ENCODE measurements at places on chromosomes 16 and 17.

DNA sequence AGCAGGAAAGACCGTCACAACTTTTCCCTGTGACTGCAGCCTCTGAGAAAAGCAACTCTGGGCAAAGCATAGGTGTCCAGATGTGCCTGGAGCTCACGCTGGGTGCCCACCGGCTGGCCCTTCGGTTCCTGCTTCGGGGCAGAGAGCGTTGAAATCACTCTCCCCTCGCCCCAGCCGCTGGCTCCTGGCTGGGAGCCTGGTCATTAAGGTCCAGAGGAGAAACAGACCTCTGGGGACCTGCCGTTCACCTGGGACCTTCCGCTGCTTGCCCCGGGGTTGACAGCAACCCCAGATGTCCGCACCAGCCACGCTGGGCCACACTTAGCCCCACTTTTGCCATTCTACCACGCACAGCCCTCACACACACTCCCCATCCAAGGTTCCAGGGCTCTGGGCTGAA, 13.1 kb downstream of the MRM3 start:
- no peak for DNase-seq

DNA sequence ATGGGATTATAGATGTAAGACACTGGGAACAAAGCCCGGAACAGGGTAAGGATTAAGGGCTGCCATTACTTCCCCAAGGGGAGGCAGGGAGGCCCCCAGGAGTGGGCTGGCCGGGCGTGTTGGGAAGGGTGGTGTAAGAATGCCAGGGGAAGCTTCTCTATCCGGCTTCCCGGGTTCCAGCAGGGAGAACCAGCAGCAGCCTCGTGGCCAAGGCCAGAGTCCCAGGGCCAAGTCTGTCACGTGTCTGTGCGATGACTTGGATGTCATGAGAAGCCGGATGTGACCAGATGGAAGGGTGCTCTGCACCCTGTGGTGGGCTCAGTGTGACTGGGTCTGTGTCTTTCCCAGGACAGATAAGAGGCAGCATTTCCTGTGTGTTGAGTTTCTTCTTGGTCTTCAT, 52.1 kb downstream of the SCNN1B start:
- no peak for DNase-seq

DNA sequence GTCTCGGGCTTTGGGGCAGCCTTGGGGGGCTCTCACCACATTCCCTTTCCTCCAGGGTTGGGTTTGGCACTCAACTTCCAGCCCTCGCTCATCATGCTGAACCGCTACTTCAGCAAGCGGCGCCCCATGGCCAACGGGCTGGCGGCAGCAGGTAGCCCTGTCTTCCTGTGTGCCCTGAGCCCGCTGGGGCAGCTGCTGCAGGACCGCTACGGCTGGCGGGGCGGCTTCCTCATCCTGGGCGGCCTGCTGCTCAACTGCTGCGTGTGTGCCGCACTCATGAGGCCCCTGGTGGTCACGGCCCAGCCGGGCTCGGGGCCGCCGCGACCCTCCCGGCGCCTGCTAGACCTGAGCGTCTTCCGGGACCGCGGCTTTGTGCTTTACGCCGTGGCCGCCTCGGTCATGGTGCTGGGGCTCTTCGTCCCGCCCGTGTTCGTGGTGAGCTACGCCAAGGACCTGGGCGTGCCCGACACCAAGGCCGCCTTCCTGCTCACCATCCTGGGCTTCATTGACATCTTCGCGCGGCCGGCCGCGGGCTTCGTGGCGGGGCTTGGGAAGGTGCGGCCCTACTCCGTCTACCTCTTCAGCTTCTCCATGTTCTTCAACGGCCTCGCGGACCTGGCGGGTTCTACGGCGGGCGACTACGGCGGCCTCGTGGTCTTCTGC, 8.4 kb downstream of the SLC16A3 start:
- DNase-seq = no peak

DNA sequence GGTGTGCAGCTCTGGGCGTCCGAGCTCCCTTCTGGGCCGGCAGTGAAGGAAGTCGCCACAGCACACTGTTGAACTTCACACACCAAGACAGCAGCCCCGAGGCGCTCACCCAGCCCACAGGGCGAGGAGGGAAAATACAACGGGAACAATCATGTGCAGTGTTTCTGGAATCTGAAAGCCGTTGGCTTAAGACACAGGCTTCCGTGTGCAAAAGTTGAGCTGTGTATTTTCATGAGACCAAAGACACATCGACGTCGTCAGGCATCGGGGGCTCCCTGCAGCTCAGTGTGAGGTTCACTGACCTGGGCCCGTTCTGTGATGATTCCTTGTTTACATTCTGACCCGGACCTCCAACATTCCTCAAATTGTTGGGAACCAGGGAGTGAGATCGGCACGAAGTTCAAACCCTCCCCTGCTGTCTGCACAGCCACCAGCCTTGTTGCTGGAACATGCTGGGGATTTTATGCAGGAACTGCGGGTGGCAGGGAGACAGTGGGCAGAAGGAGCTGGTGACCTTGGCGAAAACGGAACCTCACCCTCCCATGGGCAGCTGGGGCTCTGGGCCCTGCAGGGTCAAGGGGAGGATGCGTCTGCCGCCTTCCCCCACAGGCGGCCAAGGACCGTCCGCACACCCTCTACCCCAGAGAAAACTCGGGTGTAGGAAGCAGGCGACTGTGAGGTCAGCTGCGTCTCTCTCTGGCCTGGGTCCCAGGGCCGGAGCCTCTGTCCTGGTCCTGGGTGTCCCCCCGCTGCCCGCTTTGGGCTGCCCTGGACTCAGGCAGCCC, 72.2 kb downstream of the METRNL start:
- DNase-seq = no peak

DNA sequence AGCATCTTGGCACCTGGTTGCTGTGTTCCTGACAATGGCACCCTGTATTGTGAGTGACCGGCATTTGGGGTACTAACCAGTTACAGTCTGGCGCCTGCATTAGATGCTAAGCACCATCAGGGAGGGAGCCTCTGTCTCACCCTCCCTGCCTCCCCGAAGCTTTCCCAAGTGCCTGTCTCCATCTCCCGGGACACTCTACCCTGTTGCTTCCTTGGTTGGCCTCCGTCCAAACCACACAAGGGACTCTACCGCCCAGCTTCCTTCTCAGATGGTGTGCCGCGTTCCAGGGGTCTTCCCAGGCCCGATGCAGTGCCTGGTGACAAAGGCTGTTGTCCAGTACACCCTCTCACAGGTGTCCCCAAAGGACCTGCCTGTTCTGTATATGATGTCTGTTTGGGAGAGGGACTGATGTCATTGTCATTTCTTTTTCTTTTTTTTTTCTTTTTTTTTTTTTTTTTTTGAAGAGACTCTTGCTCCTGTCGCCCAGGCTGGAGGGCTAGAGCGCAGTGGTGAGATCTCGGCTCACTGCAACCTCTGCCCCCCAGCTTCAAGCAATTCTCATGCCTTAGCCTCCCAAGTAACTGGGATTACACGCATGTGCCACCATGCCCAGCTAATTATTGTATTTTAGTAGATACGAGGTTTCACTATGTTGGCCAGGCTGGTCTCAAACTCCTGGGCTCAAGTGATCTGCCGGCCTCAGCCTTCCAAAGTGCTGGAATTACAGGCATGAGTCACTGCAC, 6.7 kb downstream of the SNN start:
- no peak for DNase-seq

DNA sequence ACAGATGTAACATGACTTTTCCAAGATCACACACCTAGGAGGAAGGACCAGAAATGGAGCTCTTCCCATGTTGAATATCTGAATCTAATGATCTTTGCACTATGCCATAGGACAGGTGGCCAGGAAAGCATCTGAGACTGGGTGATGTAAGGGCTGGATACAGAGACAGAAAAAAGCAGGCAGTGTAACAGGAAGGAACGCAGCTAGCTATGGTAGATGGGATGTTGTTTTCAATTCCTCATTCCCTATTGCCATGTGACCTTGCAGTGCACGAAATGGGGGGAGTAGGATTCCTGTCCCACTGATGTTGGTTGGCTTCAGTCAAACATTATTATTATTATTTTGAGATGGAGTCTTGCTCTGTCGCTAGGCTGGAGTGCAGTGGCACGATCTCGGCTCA, 3.7 kb upstream of the NPIPB15 start:
- no peak for DNase-seq

DNA sequence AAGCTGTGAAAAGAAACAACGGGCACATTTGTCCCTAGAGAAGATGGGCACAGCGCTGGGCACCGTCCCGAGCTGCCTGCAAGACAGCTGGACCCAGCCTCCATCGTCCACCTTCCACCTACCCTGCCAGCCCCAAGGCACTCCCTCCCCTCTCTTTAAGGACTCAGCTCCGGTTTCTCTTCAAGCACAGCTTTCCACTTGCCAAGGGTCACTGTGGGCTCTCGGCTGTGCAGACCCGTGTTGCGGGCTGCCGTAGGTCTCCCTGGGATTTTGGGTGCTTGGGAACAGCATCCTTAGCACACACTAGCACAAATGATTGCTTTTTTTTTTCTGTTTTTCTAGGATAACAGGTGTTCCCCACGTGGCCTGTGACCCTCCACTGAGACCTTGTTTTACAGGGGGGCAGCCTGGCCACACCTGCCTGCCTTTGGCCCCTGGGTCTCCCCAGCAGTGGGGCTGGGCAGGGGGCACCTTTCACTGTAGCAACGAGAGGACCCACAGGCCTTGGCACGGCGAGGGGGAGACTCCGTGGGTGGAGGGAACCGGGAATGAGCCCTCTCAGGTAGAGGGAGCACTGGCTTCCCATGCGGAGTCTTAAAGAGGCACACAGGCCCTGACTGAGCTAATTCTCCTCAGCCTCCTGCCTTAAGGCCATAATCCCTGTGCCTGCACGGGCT, 1.4 kb downstream of the CHMP6 start:
- no peak for DNase-seq

DNA sequence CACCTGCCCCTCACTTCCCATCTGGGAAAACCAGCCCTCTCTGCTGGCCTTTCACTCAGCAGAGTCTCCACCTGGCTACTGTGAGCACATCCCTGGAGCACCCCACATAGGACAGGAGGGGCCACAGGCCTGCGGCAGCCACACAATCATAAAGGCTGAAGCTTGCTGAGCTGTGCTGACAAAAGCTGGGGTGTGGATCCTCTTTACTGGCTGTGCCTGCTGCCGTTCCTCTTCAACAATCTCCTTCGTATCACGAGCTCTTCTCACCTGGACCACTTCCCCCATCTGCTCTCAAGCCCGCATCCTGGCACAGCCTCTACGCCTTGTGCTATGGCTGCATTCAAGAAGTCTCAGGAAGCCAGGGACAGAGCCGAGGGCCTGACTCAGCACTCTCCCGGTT, 86.1 kb downstream of the ZNF778 start:
- no peak for DNase-seq

GRCh38 chr16:28182801-28183200, 29.0 kb downstream of the XPO6 start:
- DNase-seq = no peak

GRCh38 chr16:77711775-77712174, 10.5 kb upstream of the NUDT7 start:
- DNase-seq = no peak

GRCh38 chr17:74807441-74807840, 31.3 kb upstream of the NAT9 start:
- DNase-seq = no peak

- no peak for DNase-seq
These were observed 21.3 kb upstream of the UBE2I start for GRCh38 chr16:1287982-1288670.

DNA sequence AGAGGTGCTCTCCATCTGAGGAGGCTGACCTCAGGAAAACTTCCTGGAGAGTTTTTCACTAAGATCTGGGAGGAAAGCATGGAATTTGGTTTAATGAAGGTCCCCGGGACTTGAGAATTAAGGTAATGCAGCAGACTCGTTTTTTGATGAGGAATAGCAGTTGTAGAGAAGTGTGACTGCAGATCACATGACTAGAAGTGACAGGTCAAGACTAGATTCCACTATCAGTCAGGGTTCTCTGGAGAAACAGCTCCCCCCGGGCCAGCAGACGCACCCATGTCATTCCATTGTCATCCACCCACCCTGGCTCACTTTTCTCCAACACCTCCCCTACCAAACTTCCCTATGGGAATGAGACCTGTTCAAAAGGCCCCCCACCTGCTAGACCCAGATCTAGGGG, 1.9 kb upstream of the DHRS13 start:
- DNase-seq = no peak

- no peak for DNase-seq
These were observed 19.0 kb downstream of the IGF2BP1 start for GRCh38 chr17:49015924-49016774.

Measured in activated CD8-positive, alpha-beta memory T cell treated with anti-CD3 and anti-CD28 coated beads for 48 hours (primary cell).